ENCODE measurements at places on chromosomes 6 and 20. TPM values are rescaled to one million over a fixed set of nuclear protein-coding genes. Genes with fewer than 3 reads are reported as not detected.
A peak's percentile ranks its signal among the peaks of the same experiment; 100 is the strongest.

BHLHE23 gene
- not detected for total RNA-seq

THEMIS gene
- total RNA-seq: under 0.01 TPM

ACTL10 gene
- total RNA-seq: 2.2 TPM

ZSCAN9 gene
- total RNA-seq: 11.2 TPM

ADGRG6 gene
- 0.36 TPM for total RNA-seq

FRMD1 gene
- total RNA-seq: under 0.01 TPM

OSER1 gene
- 47.4 TPM for total RNA-seq

HLA-DQA2 gene
- not detected for total RNA-seq

BICRAL gene
- 9.4 TPM for total RNA-seq

HTR1E gene
- not detected for total RNA-seq

RSPO4 gene
- not detected for total RNA-seq

ID4 gene
- 29.7 TPM for total RNA-seq

DNA sequence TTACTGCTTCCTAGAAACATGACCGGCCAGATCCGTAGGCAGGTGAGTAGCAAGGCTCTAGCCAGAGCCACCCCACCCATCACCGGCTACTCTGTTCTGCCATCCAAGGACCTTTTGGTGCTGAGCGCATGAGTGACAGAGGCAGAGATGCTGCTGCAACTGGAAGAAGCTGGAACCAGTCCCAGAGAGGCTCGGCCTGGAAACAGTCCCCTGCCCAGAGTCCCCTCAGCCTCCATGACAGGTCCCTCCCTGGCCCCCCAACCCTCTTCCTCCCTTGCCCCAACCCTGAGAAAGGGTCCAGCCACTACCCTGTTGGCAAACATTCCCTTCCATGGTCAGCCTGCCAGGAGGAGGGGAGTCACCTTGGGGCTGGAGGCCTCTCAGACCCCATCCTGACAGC is 31.9 kb downstream of the BPIFB4 start:
- DNase-seq: no peak

DNA sequence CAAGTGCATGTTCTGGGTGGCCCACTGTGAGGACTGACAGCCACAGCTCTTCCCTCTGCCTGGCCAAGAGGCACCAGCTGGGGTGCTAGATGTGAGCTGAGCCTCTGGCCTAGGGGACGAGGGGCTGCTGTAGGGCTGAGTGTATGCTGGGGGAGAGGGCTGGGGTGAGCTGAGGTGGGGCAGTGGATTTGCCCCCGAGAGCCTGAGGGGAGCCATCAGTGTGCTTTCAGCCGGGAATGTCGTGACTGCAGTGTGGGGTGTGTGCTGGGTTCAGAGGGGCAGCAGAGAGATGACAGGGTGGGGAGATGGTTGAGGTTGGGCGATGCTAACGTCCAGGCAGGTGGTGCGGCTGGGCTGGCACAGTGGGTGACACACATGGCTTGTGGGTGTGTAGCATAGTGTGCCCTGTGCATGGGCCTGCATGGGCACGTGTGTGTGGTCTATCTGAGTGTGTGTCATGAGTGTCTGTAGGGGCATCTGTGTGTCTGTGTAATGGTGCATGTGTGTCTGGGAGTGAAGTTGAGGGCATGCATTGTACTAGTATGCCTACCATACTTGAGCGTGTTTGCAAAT is 46.0 kb upstream of the BLCAP start:
- DNase-seq: no peak

- peak; percentile 77 for DNase-seq
Measured at GRCh38 chr6:6826095-6826901, 237.8 kb downstream of the LY86 start.

- peak; percentile 76 for DNase-seq
Measured at GRCh38 chr6:163329991-163330390, 84.5 kb upstream of the QKI start.

DNA sequence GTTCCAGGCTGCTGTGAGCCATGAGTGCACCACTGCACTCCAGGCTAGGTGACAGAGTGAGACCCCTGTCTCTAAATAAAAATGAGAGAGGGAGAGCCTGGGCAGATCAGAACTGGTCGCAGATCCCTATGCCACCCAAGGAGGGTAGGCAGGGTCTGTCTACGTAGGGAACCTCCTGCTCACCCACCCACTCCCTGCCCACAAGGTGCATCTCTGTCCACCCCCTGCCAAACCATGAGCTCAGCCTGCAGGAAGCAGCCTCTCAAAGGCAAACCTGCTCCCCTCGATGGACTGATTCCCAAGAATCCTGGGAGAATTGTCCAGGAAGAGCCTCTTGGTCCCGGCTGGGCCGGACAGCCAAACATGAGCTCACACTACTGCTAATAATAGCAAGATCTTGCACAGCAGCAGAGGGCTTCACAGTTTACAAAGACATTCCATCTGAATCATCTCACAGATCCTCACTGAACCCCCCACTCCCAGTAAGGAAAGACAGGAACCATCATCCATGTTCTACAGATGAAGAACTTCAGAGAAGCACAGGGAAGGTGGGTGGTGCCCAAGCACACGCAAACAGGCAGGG is 27.8 kb upstream of the TLDC2 start:
- peak; percentile 98 for DNase-seq

- DNase-seq: no peak
Measured at GRCh38 chr20:33875055-33875454, 63.9 kb downstream of the CHMP4B start.

GRCh38 chr20:878511-879307 is 37.4 kb downstream of the ANGPT4 start:
- peak; percentile 73 for DNase-seq

DNA sequence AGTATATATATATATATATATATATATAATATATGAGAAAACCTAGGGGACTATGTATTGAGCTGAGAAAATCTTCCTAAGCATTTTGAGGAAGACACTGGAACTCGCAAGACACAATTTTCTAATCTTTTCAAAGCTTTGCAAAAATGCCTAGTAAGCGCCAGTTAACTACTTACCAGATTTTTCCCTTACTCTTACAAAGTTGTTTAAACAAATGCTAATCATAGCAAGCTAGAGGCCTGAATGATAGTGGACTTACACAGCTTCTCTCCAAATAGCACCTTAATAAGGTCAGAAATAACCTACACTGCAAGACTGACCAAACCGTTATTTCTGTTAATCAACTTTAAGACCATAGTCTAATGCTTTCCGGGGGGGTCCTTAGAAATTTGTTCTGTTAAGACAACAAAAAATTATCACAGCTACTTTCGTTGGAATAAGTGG is 56.1 kb upstream of the HFE start:
- no peak for DNase-seq

- DNase-seq: peak; percentile 36
Measured at GRCh38 chr20:36875702-36876472, at the start of gene TLDC2. TSS of gene TLDC2 (plus strand) at chr20:36876138. CDS start at chr20:36876175, 37 bp downstream.

- DNase-seq: no peak
Measured at GRCh38 chr6:135296715-135297114, 115.6 kb downstream of the MYB start.

All from osteoblast (primary cell).